Tibial artery (tissue), 4 donors: ENCODE measurements at places on chromosomes 4 and X.

DNA sequence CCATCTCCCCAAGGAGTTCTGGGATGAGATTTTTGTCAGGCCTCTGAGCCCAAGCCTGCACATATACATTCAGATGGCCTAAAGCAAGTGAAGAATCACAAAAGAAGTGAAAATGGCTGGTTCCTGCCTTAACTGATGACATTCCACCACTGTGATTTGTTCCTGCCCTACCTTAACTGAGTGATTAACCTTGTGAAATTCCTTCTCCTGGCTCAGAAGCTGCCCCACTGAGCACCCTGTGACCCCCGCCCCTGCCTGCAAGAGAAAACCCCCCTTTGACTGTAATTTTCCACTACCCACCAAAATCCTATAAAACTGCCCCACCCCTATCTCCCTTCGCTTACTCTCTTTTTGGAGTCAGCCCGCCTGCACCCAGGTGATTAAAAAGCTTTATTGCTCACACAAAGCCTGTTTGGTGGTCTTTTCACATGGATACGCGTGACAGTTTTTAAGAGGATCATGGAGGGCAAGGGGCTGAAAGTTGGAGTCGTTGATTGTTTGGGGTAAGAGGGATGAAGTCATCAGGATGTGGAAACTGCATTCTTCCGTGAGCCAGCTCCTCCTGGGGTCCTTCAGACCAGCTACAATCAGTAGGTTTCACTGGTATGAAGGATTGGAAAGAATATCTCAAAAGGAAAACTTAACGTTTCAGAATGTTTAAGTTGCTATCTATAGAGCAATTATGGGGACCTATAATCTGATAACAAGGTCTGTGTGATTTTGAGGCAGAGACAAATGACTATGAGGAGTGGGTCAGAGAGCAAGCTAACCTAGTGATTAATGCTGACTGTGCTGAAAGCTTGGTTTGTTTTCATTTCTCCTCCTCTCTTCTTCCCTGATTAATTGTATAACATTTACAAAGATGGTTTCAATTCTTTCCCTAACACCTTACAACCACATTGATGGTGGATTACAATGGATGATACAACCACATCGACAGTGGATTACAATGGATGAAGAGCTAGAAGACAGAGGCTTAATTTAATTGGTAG lies 28.6 kb upstream of the MAGEA11 start:
- no peak for DNase-seq

GRCh38 chr4:88609387-88609786 lies 17.1 kb downstream of the HERC3 start:
- no peak for DNase-seq

DNA sequence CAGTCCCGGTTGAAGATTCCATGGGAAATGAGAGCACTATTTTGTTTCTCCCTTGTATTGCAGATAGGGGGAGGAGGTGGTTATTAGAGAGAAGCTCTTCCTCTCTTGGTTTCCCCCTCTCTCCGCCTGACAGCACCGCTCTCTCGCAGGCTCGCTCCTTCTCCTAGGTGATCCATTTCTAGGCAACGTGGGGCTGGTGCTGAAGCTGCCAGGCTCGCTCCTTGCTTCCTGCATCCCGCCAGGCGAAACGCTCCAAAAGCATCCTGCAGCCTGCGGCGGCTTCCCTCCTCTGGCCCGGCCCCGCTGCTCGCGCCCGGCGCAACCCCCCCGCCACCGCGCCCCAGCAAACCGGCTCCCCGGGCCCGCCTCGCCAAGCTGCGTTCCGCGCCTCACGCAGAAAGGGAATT lies at the start of gene GRID2:
Gene GRID2 (plus strand): TSS at position 346 of the 407 bp plus-strand sequence.
- DNase-seq: no peak

GRCh38 chrX:146056511-146057081 lies 239.0 kb downstream of the SLITRK2 start:
- DNase-seq: no peak

DNA sequence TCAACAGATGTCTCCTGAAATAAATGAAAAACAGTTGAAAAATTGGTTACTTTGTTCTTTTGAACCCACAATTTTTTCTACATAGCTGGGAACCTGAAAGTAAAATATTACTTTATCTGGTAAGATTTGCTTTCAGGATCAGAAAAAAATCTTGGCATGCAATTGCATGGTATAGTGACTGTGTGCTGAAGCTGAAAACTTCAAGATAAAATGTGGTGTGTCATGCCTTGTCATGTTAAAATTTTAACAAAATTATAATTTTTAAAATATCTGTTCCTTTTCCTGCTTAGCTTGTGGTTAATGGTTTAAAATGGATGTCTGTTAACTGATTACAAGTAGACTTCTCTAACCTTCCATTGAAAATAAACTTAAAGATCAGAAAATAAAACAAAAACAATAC lies 904.8 kb downstream of the PDHA2 start:
- DNase-seq: no peak

GRCh38 chrX:118271775-118272174 lies 74.1 kb upstream of the WDR44 start:
- DNase-seq: no peak

DNA sequence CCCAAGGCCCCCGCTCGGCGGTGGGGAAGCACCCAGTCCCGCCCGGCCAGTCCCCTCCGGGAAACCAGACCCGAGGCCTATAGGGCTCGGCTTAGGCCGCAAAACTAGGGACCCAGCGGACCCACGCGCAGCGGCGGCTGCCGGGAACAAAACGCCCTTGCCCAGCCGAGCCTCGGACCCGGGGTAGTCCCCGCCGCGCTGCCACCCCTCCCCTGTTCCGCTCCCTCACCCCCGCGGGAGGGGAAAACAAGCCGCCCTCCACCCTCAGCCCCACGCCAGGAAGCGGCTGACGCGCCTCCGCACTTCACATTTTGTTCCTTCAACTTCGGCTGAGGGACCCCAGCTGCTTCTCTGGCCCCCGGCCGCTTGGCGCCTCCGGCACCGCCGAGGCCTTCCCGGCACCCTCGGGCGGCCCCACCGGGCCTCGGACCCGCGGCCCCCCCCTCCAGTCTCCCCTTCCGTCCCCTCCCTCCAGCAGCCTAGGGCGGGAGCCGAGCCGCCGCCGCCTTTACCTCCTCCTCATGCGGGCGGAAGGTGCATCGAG lies 694 bp downstream of the PDS5A start:
- DNase-seq: peak; percentile 71

DNA sequence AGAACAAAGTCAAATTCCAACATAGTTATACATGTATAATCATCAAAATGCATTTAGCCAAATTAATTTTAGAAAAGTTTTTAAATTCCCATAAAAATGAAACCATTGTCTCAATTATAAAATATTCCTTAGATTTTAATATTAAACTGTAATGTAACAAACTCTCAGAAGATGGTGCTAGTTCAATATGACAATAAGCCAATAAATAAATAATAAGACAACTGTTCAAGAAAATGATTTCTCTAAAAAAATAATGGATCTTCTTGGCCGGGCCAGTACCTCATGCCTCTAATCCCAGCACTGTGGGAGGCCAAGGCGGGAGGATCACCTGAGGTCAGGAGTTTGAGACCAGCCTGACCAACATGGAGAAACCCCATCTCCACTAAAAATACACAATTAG lies 80.3 kb downstream of the RAB28 start:
- DNase-seq: no peak

DNA sequence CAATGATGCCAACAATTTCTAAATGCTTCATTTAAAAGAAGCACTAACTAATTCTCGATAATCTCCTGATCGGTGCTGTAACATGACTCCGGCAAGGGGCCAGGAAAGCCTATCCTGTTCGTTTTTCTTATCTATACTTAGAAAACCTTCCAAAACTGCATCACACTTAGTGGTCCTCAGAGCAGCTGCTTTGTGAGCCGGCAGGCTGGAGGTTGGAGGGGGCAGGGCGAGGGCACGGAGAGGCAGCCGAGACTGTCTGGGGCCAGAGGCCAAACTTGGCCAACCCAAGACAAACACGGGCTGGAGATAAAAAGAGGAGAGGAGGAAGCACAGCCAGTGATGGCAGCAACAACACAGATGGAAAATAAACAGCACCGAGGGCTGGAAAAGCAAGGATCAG lies 455.7 kb downstream of the BCOR start:
- DNase-seq: no peak

DNA sequence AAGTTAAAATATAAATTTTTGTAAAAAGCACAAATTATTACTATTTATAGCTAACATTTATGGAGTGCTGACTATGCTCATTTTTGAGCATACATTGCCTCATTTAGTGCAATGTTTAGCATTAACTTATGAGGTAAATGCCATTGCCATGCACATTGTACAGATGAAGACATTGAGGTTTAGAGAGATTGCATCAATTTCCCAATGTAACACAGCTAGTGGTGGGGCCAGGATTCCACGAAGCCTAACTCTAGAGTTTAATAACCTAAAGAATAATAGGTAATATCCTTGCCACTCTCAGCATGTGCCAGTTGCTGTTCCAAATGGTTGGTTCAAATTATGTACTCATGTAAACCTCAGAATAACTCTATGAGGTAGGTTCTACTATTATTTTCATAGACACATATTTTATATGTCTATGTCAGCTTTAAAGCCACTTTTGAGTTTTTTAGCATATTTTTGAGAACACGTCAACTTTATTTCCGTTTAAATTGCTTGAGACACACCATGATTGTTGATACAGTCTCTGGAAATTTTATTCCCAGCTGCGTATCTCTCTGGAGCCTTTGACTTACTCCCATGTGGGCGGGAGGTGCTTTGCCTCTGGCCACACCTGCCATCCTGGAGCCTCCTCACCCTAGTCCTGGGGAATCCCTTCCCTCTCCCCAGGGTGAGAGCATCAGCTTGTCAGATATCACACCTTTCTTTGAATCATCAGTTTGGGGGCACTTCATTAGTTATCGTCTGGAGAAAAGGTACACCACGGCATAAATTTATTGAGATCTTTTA lies 10.8 kb upstream of the ADH1A start:
- no peak for DNase-seq

DNA sequence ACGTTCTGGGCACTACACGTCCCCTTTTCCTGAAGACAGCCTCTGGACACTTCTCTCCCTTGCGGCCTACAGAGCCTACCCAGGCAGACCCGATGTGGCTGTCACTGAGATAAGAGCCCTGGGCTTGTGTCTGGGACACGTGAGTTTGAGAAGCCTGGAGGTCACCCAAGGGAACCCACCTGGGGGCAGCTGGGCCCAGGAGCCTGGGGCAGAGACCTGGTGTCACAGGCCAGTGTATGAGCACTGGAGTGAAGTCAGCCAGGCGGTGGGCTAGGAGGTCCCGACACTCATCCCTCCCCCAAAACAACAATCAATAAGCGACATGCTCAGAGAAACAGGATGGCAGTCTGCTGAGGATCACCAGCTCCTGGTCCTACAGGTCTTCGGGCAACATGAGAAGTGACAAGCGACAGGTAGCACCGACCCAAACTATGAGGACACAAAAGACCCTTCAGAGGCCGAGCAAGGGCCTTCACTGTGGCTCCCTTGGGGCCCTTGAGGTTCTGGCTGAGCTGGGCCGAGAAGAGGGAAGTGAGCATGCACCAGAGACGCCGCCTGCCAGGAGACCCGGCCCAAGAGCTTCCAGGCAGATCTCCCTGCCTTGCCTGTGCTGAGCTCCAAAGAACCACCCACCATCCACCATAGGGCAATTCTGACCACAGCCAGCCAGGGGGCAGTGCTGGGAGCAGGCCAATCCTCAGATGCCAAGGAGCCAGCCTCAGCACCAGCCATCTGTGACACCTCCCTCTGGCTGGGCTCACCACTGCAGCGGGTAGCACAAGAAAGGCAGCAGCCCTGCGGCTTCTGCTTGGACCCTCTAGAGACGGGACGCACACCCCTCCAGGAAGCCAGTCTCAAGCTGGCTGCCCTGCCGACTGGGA lies 11.0 kb upstream of the DUSP9 start:
- DNase-seq: no peak

DNA sequence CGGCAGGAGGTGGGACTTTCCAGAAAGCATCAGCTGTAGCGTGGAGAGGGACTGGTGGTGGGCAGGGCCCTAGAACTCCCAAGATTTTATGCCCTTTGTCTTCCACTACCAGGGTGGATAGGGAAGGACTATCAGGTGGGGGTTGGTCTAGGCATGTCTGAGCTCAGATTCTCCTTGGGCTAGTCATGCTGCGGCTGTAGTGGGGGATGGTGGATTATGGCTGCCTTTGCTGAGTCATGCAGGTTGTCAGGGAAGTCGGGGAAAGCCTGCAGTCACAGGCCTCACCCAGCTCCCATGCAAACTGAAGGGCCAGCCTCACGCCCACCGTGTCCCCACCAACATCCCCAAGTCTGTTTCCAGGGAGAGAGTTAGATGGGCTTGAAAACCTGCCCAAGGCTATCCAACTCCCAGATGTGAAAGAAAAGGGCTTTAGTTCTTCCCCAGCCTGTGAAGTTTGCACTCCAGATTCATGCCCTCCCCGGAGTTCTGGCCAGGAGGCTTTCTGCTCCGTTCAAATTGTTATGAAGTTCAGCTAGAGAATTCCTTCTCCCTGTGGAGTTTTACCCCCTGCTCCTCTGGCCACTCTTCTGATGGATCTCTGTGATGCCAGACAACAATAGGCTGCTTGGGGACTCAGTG lies 13.4 kb upstream of the MEPE start:
- no peak for DNase-seq

- no peak for DNase-seq
Observed at GRCh38 chr4:48484494-48485168, 1.5 kb downstream of the SLC10A4 start.

GRCh38 chr4:171025343-171025742 lies 787.9 kb upstream of the GALNTL6 start:
- no peak for DNase-seq

DNA sequence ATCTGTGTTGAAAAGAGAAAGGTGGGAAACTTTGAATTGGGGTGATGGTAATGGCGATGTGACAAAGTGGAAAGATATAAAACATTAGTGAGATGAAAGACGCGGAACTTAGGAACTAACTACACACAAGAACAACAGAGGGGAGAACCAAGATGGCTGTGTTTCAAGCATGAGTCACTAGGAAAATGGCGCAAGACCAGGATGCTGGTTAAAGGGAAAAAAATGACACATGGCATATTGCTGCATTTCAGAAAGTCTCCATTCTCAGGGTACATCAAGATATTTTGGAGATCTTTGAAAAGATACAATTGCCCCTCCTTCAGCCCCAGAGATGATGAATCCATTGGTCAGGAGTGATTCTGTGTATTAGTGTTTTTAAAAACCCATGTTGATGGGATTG lies 164.4 kb downstream of the FBXO8 start:
- DNase-seq: no peak

- no peak for DNase-seq
Observed at GRCh38 chr4:122658818-122659295, 38.0 kb upstream of the IL21 start.

GRCh38 chr4:153222707-153223426 lies 18.6 kb downstream of the TRIM2 start:
- peak; percentile 54 for DNase-seq

DNA sequence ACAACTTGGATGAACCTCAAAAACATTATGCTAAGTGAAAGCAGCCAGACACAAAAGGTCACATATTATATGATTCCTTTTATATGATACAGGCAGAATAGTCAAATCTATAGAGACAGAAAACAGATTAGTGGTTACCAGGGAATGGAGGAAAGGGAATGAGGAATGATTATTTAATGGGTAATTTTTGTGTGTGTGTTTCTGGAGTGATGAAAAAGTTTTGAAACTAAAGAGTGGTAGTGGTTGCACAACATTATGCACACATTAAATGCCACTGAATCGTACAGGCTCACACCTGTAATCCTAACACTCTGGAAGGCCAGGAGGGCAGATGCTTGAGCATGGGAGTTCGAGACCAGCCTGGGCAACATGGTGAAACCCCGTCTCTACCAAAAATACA lies 19.6 kb upstream of the SOD3 start:
- no peak for DNase-seq
